Stimulated activated CD8-positive, alpha-beta memory T cell treated with anti-CD3 and anti-CD28 coated beads, Interleukin-4, amount 100 ng/mL, for 1 hour (primary cell): ENCODE measurements at places on chromosomes 5 and 9.

GRCh38 chr5:170296036-170296934 is 1.3 kb downstream of the LCP2 start:
- no peak for DNase-seq

- no peak for DNase-seq
Measured at GRCh38 chr5:139806111-139806510, 10.5 kb downstream of the PSD2 start.

- no peak for DNase-seq
Measured at GRCh38 chr5:95907740-95908706, 53.6 kb downstream of the ELL2 start.

DNA sequence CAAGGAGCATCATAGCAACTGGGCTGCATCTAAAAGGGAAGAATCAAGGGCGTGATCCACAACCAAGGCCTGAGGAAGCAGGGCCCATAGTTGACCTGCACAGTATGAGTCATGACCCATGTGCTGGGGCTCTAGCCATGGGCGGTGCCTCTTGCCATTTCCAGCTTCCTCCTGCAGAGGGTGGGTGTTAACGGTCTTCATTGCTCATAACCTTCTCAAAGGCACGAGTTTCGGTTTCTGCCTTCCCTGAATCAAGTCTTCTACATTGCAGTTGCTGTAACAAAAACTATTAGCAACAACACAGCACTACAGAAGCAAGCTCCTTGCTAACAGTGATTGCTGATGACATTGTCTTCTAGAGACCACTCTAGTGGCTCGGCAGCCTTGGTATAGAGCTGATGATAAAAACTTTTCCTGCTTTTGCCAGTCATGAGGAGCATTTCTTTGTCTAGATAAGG is 66.9 kb downstream of the CTSL start:
- DNase-seq: no peak

GRCh38 chr9:113990570-113990907 is 87.6 kb downstream of the AMBP start:
- DNase-seq: no peak
